Fibroblast of skin of right quadriceps (primary cell): ENCODE measurements at places on chromosomes 5 and 9.

DNA sequence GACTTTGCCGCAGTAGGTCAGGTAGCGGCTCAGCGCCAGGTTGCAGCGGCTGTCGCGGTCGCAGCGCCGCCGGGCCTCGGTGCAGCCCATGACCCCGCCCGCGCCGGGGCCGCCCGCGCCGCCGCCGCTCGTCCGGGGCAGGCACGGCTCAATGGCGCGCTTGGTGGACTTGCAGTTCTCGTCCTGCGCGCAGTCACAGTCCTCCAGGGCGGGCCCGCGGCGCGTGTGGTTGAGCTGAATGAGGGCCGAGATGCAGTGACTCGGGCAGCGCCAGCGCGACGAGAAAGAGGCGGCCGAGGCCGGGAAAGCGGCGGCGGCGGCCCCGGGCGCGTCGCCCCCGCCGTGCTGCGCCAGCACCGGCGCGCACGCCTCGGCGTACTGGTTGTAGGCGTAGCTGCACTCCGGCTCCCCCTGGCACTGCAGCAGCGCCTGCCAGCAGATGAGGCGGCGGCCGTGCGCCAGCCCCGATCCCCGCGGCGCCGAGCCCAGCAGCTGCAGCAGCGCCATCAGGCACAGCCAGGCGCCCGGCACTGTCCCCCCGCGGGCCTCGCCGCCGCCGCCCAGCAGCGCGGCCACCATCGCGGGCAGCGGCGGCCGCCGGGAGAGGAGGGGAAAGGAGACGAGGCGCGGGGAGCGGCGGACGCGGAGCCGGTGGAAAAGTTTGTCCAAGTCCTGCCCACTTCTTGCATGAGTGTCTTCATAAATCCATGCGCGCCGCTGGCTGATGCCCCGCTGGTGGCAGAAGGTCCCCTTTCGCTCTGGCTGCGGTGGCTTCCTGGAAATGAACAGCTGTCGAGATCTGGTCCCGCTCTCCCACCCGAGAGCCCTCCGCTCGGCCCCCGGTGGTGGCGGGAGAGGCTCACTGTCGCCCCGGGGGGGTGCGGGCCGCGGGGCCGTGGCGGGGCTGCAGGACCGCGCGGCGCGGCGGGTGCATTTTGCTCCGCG, 833 bp downstream of the GAS1 start:
- DNase-seq, result peak; percentile 71

DNA sequence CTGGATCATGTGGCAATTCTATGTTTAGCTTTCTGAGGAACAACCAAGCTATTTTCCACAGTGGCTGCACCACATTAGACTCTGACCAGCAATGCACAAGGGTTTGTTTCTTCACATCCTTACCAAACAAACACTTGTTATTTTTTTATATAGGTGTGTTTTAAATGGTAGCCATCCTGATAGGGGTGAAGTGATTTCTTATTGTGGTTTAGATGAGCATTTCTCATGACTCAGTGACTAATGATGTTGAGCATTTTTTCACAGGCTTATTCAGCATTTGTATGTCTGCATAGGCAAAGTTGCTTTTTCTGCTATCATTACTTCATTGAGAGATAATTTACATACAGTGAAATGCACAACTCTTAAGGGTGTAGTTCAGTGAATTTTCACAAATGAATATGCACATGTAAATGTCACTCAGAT, 36.0 kb downstream of the ANKRD33B start:
- peak; percentile 70 for DNase-seq

GRCh38 chr9:93107825-93108161, 11.8 kb downstream of the CARD19 start:
- DNase-seq, result no peak

DNA sequence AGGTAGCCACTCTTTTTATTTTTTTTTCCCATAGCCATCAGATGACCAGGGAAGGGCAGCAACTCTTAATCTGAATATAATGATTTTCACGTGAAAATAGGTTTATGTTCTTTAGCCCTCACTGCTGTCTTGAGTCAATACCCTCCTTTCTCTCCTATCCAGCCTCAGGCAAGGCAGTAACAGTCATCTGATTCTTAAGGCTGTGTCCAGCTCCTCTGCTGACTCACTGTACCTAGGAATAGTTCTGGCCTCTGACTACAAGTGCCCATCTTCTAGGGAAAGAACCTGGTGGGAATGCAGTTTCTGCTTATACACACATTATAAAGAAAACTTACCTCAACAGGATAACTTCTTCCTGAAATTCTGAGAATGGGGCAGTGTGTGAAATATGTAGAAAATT, 30.7 kb downstream of the DHX29 start:
- no peak for DNase-seq

GRCh38 chr9:1979741-1980367, 35.3 kb upstream of the SMARCA2 start:
- peak; percentile 96 for DNase-seq

GRCh38 chr9:126049088-126049487, 277.5 kb upstream of the MVB12B start:
- DNase-seq, result no peak

DNA sequence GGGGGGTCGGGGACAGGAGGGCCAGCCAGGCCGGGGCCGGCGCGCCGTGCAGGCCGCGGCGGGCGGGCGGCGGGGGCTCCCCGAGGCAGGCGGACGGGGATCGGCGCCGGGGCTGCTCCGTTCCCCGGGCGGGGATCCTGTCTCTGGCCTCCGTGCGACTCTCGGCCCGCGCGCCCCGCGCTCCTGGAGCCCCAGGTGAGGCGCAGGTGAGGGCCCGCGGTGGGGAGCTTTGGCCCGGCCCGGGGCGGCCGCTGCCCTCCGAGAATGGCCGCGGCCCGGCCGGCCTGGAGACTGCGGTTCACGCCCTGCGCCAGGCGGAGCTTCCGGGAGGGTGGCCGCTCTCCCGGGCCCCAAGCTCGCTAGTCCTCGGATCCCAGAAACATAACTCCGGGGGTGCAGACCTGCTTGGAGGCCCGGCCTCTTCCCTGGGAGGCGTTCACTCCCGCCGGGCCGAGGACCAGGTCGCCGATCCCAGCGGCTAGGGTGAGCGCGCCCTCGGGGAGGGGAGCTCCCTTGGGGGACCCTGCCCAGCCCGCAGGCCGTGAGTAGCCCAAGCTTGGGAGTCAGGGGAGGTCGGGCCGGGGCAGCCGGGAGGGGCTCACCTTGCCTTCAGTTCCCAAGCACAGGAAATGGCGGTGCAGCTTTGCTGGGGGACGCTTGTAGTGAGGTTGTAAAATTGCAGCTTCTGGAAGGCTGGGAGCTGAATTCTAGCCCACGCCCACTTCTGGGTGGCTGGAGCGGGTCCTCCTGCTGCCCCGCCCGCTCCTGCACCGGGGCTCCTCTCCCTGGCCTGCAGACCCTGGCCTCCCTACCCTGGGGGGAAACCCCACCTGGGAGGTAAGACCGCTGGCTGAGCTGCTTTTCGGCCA, 723 bp downstream of the PPP1R26 start:
- DNase-seq, result peak; percentile 24

DNA sequence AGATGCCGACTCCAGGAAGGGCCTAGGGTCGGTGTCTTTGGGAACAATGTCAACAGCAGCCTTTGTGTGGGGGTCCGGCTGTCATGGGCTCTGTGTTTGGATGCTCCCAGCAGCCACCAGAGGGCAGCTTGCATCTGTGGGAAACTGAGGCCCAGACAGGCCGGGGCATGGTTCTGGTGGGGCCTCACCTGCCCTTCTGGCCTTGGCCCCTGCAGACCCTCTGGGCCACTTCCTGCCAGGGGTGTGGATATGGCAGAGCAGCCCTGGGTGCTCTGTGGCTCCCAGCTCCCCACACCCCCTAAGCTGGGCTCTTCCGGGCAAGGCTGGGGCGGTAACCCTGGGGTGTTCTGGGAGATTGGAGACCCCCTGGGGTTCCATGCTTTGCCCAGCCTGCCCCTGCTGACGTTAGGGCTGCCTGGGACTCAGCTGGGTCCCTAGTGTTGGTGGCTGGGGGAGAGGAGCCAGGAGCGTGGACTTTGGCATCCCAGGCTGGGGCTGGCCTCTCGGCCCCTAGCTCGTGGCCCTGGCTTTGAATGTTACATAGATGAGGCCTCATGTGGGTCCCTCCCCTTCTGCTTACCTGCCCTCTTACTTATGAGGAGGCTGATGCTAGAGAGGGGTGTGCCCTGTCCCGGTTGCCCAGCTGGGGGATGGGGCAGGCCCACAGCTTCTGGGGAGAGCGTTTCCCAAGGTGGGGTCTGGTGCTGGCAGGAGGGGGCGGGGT, 38.3 kb downstream of the RXRA start:
- DNase-seq, result no peak

GRCh38 chr5:33969572-33970452, 14.7 kb downstream of the SLC45A2 start:
- DNase-seq, result peak; percentile 63

GRCh38 chr5:118007262-118007661, 981.1 kb downstream of the DTWD2 start:
- DNase-seq, result no peak

- no peak for DNase-seq
These were observed 50.8 kb downstream of the RBM27 start for GRCh38 chr5:146254223-146254622.

DNA sequence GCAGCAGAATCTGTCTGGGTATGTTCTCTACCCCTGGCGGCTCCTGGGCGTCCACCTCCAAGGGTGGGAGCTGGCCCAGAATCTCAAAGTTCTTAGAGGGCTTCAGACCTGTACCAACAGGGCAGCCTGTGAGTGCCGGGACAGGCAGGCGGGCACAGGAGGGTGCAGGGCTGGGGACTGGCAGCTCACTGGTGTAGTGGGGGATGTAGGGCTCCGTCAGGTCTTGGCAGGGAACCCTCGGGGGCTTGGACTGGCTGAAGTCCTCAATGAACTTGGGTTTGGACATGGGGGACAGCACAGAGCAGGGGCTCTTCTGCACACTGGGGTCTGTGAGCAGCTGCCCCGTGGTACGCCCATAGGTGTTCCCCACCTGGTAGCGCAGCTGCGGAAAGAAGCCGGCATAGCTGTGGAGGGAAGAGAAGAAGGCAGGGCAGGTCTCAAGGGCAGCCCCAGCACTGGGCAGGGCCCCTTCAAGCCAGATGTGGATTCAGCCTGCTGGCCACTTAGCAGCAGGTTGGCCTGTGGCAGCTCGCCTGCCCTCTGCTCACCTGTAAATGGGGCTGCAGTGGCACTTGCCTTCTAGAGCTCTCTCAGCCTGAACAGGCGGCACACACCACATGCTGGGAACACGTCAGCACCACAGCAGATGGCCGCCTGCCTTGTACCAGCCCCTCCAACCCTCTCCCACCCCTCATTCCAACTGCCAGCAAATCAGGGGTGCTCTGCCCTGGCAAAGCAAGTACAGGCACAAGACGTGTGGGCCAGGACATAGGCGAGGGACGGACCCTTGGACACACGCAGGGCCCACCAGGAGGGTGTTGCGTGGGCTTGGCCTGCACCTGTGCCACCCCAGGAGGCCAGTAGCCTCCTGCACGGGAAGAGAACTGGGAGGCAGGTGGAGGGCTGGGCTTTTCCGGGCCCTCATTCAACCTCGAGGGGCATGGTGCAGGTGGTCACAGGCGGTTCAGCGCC, 4.6 kb downstream of the TUBB4B start:
- DNase-seq, result no peak

GRCh38 chr9:113853333-113853732, 22.8 kb upstream of the ZNF618 start:
- DNase-seq, result no peak

DNA sequence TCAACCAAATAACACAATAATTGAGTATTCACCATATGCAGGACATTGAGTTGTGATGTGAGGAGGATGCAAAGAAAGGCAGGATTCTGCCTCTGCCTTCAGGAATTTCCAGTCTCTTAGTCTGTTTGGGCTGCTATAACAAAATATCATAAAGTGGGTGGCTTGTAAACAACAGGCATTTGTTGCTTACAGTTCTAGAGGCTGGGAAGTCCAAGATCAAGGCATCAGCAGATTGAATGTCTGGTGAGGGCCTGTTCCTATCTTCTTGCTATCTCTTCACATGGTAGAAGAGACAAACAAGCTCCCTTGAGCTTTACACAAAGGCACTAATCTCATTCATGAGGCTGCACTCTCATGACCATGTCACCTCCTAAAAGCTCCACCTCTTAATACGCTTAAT, 360.7 kb downstream of the ARHGEF28 start:
- no peak for DNase-seq

GRCh38 chr9:69672596-69673310, 582 bp upstream of the APBA1 start:
- DNase-seq, result peak; percentile 90

DNA sequence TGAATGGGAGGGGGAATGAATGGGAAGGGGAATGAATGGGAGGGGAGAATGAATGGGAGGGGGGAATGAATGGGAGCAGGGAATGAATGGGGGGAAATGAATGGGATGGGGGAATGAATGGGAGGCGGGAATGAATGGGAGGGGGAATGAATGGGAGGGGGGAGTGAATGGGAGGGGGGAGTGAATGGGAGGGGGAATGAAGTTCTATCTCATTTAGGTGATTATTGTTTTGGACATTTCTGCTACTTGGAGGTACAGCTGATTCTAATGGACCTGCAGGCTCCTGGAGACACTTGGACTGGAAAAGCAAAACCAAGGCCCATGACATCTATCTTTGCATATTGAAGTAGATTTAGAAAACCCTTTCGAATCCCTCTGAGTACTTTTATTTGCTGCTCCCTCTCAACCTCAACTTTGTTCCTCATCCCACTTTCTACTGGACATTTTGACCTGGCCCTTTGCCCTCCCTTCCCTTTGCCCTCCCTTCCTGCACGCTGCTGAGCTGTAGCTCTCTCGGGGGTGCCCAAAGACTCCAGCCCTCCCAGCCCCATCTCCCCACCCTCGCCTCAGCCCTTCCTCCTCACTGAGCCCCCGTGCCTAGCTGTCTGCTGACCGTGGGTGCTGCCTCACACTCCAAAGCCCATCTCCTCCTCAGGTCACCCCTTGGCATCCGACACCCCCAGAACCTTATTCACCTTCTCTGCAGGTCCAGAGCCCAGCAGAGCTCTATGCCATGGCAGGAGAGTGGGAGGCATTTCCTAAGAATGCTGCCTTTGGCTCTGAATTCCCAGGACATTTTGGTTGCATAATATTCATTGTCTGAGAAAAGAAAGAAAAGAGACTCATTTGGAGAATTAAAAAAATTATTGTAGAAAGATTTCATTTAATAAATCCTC, 19.9 kb upstream of the LPCAT1 start:
- DNase-seq, result no peak

DNA sequence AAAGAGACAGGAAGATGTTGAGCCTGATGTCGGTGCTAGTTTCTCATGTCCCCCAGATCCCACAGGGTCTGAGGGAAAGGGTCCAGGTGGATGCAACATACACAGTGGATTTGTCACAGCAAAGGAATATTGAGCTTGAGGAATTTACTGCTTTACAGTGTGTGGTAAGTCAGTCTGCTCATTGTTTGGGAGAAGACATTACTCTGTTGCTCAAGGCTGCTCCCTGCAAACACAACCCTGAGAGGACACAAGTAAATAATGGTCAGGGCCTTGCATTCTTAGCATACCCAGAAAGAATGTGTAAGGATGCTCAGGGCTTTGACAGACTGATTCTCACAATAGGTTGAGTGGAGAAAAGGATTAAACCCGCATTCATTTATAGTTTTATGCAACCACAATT, 7.3 kb upstream of the MAN2A1 start:
- no peak for DNase-seq

DNA sequence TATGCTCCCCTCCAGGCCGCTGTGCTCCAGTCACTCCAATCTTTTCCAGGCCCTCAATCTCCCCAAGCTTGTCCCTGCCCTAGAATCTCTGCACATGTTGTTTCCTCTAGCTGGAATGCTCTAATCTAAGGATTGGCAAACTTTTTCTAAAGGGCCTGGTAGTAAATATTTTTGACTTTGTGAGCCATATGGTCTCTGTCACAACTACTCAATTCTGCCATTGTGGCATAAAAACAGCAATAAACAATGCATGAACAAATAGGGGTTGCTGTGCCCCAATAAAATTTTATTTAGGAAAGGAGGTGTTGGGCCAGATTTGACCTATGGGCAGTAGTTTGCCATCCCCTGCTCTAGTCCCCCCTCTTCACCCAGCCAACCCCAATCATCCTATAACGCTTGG, 150.5 kb upstream of the LRRTM2 start:
- no peak for DNase-seq

- no peak for DNase-seq
These were observed 28.3 kb upstream of the TGFBR1 start for GRCh38 chr9:99076483-99077171.
